ENCODE measurements at places on chromosomes 1 and 21.

- DNase-seq, result no peak
Measured at GRCh38 chr1:15417059-15417934, 7.6 kb downstream of the EFHD2 start.

- no peak for DNase-seq
Measured at GRCh38 chr1:27395441-27396195, 3.2 kb downstream of the GPR3 start.

GRCh38 chr1:230701895-230702768 lies 11.8 kb downstream of the AGT start:
- DNase-seq, result no peak

DNA sequence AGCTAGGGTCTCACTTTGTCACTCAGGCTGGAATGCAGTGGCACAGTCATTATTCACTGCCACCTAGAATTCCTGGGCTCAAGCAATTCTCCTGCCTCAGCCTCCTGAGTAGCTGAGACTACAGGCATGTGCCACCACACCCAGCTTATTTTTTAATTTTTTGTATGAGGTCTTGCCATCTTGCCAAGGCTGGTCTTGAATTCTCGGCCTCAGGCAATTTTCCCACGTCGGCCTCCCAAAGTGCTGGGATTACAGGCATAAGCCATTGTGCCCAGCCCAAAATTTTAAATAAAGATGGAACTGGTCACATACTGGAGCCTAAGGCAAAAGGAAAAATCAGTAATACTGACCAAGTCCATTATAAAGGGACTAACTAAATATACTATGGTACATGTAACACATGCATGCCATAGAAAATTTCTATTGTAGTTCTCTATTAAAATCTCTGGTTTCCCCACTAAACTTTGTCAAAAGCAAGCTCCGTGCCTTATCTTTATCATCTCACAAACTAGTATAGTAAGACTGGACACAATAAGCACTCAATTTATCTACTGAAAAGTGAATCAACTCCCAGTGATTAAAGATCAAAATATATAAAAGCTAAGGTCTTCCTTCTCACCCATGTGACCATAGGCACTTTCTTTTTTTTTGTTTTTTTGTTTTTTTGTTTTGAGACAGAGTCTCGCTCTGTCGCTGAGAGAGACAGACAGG lies 61.6 kb downstream of the HSF2BP start:
- no peak for DNase-seq

GRCh38 chr1:39332828-39333227 lies 128.3 kb downstream of the MACF1 start:
- DNase-seq, result no peak

DNA sequence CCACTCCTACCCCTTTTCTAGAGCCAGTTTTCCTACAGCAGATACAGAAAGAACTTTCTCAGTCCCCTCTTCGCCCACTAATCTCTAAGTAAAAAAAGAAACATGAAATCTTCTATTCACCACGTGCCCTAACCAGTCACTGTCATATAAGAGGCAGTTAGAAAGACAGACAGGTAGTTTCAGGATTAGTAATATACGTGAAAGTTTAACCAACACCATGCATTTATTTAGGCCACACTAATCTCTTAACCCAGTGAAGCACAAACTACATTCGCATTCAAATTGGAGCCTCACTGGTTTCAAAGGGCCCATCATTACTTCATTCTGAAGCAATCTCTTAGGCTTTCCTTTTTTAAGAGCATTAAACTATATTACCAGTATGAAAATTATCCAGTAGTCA lies 10.1 kb downstream of the GPATCH2 start:
- no peak for DNase-seq

DNA sequence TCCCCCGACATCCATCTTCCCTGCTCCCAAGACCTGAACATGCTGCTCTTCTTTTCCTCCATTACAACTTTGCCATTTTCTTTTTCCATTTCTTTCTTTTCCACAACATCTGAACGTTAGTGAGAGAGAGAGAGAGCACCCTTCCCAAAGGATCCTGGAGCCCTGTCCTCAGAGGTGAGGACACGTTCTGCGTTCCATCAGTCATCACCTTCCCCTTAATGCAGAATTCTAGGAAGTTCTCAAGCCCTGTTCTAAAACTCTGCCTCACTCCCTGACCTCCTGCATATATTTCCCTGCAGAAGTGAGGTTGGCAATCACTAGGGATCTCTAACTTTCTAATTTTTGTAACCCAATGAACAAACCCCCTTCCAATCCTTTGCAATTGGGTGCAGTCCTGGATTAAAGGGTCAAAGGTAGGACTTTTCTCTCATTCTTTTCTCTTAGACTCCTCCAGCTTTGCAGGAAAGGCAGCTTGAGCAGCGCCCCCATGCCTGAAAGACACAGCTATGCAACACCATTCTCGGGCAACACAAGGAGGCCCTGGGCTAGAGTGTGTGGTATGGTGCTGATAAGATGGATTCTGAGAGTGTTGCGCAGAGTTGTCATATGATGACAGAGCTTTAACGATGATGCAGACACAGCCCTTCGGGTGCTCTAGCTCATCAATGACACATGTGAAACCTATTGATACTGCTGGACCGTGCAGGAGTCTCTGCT lies 59.2 kb upstream of the TNR start:
- DNase-seq, result no peak

- DNase-seq, result no peak
Measured at GRCh38 chr21:39208624-39209333, 25.5 kb upstream of the PSMG1 start.

DNA sequence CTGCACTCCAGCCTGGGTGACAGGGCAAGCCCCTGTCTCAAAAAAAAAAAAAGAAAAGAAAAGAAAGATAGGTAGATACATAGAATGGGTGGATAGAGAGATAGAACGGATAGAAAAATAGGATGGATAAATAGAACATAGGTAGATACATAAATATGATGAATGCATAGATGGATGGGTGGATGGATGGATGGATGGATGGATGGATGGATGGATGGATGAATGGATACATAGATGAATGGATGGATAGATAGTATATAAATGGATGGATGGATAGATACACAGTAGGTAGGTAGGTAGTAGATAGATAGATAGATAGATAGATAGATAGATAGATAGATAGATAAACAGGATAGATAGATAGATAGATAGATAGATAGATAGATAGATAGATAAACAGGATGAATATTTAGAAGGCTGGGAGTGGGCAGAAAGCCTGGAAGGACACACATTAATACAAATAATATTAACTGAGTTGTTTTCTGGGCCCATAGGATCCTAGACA lies 87.0 kb downstream of the PDE9A start:
- no peak for DNase-seq

- DNase-seq, result no peak
Measured at GRCh38 chr1:221573756-221574155, 168.1 kb downstream of the DUSP10 start.

DNA sequence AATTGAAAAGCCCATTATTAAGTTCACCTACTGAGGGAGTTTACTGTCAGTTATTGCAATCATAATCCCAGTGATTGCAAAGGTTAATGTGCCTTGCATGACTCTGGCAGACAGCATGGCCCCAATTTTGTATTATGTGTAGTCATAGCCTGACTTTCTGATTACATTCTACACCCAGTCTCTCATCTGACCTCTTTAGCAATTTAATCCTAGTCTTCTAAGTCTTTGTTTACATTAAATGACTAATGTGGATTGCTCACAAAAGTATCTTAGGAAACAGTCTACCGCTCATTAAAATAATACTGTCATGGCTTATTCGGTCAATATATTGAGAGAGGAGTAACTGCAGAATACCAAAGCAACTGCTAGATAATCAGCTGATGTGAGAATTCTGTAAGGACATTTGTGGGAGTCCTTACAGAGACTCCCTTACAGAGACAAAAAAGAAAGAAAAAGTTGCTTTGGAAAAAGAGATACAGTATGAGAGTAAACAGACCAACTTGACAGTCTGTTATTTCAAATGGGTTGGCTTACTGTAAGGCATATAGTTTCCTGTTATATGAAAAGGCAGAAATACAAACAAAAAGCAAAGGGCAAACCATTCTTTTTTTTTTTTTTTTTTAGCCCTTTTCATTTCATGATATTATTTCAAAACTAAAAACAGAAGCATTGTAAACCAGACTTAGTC lies 42.8 kb downstream of the SMG7 start:
- no peak for DNase-seq

DNA sequence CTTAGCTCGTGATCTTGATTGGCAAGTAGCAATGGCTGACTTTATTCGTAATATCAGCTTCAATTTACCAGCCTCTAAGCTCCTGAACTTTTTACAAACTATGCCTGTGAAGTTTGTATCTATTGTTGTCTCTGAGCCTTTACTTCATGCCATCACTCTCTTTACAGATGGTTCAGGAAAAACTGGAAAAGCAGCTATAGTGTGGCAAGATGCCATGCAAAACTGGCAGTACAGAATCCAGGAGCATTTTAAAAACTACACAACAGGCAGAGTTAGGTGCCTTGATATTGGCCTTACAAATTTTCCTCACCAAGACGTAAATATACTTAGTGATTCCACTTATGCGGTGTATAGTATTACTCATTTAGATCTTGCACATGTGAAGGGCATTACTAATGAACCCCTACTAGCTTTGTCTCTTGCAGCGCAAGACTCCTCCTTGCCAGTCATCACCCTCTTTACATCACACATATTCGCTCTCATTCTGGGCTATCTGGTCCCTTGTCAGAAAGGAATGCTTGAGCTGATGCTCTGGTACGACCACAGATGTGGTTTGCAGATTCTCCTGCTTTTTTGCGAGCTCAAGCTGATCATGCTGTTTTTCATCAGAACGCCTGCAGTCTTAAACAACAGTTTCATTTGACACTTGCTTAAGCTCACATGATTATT lies 36.3 kb downstream of the CLCA1 start:
- DNase-seq, result no peak

- no peak for DNase-seq
Measured at GRCh38 chr21:23890652-23891051, 1716.6 kb downstream of the MRPL39 start.

DNA sequence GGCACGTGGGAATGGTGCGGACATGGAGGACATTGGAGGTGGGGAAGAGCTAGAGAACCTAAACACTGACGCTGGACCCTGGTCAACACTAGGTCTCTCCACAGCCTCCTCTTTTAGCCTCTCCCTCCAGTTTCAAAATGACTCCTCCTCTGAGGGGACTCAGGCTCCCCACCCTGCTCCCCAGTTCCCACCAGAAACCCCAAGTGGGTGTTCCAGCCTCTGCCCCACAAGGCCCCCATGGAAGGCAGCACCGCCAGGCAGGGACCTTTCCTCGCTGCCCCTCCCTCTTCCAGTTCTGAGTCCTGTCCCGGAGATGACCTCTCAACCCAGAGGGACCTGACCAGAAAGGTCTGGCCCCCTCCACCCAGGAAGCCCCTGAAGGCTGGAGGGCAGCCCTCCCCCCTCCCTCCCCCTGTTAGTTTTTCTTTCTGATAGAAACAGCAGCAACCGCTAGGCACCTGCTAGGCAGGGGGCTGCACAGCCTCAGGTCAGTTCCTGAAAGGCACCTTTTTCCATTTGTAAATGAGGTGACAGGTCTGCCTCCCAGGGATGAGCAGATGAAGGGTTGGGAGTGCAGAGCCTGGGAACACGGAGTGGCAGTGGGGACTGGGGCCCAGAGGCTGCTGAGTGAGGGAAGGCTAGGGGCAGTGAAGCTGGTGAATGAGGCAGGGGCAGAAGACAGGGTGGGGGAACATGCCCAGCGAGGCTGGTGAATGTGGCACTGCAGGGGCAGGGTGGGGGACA lies 9.3 kb upstream of the ITGB2 start:
- DNase-seq, result no peak

Data from left renal cortex interstitium (tissue), 4 donors.